ENCODE measurements at places on chromosomes 2 and 18.

DNA sequence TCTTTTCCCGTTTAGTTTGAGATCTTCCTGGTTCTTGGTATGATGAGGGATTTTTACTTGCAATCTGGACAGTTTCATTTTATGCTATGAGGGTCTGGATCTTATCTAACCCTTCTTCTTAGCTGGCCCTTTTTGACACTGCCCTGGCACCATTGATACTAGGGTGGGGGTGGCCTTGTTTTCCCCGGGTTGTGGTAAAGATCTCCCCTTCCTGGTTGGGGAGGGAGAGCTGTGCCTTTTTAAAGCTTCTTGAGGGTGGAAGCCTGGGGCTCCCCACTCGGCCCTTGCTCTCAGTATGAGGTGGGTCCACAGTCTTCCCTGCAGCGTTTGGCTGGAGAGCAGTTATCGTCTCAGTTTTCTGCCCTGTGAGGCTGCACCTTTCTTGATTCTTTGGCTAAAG lies 66.1 kb downstream of the ASB1 start:
- DNase-seq: no peak

GRCh38 chr2:212816267-212816666 lies 277.7 kb upstream of the ERBB4 start:
- DNase-seq: no peak

DNA sequence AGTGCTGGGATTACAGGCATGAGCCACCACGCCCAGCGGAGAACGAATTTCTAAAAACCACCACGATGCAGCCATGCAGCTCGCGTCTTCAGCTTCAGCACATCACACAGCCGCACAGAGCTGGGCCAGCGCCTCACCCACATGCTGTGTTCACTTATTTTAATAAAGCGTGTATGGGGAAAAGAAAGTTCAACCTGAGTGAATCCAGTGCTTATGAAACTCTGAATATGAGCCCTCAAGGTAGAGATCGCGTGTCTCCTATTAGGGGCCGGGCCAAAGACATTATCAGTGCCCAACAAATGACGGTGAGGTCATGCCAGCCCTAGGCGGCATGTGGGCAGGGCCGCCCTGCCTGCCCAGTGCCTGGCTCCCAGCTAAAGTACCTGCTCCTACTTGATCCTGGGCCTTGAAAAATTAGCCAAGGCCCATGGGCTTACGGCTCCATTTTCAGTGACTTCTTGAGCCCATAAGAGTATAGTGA lies 44.3 kb downstream of the SPRED2 start:
- DNase-seq: peak; percentile 40

GRCh38 chr2:44364604-44365003 lies 2.9 kb downstream of the CAMKMT start:
- no peak for DNase-seq

DNA sequence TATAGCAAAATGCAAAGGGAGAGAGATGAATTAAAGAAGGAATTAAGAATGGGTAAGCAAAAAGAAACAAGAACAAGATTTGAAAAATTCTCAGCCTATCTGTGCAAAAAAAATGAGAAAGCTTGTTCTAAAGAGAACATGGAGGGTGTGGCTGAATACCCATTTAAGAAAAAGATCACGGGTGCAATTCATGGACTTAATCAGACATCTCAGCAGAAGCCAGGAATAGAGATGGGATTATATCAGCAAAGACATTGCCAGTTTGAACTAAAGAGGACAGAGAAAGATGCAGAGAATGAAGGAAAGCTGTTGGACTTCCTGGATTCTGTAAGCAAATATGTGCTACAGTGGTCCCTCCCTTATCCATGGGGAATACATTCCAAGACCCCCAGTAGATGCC lies 115.6 kb downstream of the RTTN start:
- DNase-seq: no peak

DNA sequence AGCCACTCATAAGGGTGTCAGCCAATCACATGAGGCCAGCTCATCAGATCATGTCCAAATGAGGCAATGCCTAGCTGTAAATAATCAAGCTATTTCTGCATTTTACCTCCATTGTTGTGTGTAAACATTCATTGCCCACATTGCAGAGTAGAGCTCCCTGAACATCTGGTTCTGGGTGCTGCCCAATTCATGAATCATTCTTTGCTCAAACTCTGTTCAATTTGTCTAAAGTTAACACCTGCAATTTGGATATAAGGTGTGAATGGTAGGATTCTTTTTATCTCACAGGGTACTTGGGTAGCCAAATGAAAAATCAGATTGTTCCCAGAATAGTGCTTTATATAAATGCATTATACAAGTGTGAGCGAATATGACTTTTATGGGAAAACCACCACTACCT lies 345.5 kb upstream of the NT5C1B start:
- DNase-seq: no peak

GRCh38 chr2:177249038-177249437 lies 15.5 kb downstream of the NFE2L2 start:
- no peak for DNase-seq

GRCh38 chr2:38115216-38116032 lies 39.5 kb upstream of the CYP1B1 start:
- DNase-seq: peak; percentile 47

- DNase-seq: no peak
Observed at GRCh38 chr18:3596637-3597384, 146.8 kb downstream of the TGIF1 start.

DNA sequence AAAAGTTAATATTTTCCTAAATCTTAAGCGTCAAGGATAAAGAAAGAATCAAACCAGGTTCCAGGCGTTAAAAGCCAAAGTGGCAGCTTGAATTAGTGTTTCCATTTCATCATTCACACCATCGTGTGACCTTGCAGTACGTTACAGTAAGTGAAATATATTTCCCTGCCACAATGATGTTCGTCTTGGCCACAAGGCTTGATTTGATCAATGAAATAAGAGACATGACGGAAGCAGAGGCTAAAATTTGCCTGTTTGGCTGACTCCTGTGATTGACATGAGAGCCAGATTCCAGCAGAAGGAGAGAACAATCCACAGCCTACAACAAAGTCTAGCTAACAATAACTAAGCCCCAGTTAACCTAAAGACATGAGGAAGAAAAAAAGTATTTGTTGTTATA lies 62.0 kb downstream of the ASXL2 start:
- DNase-seq: no peak

DNA sequence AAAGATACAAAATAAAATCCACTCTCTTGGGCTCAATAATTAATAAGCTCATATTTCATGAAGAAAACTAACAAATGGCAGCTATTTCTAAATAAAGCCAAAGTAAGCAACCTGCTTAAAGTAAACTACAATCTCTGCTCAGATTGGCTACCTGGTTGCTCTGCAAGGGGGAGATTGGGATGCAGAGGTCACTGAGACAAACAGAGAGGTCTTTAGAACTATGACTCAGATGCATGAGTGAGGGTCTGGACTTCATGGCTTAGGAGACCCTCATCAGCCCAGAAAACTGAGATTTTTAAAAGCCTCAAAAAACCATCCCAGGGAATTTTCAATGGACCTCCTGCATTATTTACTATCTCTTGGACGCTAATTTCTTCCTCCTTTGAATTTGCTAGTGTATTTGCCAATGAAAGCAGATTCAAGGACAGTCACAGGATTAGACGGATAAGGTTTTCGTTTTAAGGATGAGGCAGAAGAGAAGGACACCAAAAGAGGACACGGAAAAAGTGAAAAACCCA lies 17.4 kb downstream of the CYTIP start:
- DNase-seq: no peak

GRCh38 chr2:55616551-55617174 lies 759 bp downstream of the PPP4R3B start:
- peak; percentile 9 for DNase-seq

DNA sequence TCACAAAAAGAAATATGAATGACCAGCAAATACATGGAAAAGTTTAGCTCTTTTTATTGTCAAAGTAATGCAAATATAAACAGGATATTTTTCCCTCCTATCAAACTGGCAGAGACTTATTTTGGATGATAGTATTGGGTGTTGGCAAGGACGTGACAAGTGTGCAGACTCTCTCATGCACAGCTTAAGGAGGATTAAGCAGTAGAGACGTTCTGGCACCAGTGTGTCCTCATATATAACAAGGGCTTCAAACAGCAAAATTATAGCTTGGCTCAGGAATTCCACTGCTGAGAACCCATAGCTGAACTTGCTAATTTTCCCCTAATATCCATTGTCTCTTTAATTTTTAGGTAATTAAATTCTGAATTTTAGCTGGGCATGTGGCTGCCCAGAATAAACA lies 114.4 kb downstream of the FAM124B start:
- DNase-seq: no peak

- no peak for DNase-seq
Observed at GRCh38 chr2:112092286-112093041, 37.4 kb downstream of the TMEM87B start.

- no peak for DNase-seq
Observed at GRCh38 chr18:31598021-31598805, 6.5 kb downstream of the TTR start.

DNA sequence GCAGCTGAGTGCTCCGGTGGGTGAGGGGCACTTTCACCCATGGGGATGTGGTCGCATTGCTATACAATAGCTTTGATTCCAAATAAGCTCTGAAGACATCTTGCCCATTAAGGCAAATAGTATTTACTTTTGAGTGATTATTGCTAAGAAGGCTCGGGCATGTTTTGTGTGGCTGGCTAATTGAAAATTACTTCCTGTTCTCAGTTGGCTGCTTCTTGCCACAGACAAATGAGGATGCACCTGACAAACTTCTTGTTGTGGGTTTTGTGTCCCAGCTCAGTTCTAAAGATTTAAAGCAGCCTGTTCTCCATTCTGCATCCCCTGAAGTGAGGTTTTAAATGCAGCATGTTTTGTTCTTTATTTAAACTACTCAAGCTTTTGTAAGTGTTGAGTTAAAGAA lies 88.3 kb downstream of the KCNS3 start:
- no peak for DNase-seq

DNA sequence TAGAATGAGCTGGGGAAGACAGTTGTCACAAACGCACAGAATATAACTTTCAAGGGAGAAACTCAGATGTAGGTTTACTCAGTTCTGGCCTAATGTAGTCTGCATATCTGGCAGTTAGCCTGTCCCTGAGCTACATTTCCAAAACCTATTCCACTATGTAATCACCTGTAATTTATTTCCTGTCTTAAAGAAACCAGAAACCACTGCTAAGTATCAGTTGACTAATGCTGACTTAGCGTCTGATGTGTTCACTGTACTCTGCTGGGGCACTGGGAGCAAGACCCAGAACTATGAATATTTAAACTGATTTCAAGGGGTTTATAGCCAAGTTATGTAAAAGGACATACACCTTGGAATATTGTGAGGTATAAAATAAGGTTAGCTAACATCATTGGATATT lies 1995.2 kb upstream of the PIK3C3 start:
- no peak for DNase-seq

DNA sequence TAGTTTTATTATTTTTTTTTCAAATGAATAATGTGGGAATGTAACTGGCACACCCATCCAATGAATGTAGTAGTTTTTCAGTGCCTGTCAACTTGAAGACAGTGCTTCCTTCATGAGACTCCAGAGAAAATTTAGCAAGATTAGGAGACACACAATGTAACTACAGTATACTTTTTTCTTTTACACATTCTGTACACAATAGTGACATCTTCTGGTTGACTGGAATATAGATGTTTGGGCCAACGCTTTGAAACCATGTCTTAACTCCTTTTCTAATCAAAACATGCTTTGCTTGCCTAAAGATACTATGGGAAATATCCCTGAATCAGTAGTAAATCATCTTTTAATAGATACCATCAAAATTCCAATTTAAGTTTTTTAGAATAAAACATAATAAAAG lies 229.5 kb upstream of the ZC3H15 start:
- no peak for DNase-seq

- DNase-seq: no peak
Observed at GRCh38 chr2:143217512-143218115, 88.4 kb downstream of the ARHGAP15 start.

DNA sequence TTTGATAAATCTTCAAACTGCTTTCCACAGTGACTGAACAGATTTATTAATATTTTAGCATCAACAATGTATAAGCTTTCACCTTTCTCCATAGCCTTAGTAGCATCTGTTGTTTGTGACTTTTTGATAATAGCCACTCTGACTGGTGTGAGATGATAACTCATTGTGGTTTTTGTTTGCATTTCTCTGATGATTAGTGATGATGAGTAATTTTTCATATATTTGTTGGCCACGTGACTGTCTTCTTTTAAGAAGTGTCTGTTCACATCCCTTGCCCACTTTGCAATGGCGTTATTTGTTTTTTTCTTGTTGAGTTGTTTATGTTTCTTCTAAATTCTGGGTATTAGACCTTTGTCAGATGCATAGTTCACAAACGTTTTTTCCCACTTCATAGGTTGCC lies 952.9 kb downstream of the TRIB2 start:
- no peak for DNase-seq

DNA sequence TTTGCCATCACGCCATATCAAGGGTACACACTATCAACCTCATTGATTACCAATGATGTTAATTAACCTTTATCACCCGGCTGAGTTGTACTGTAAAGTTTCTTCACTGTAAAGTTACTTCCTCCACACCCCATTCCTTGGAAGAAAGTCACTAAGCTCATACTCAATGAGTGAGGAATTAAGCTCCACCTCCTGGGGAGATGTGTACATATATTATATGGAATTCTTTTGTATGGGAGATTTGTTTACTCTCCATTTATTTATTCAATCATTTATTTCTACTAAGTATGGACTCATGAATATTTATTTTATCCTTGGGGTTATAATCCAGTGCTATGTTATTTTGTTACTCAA lies 56.8 kb downstream of the C2orf74 start:
- DNase-seq: no peak

DNA sequence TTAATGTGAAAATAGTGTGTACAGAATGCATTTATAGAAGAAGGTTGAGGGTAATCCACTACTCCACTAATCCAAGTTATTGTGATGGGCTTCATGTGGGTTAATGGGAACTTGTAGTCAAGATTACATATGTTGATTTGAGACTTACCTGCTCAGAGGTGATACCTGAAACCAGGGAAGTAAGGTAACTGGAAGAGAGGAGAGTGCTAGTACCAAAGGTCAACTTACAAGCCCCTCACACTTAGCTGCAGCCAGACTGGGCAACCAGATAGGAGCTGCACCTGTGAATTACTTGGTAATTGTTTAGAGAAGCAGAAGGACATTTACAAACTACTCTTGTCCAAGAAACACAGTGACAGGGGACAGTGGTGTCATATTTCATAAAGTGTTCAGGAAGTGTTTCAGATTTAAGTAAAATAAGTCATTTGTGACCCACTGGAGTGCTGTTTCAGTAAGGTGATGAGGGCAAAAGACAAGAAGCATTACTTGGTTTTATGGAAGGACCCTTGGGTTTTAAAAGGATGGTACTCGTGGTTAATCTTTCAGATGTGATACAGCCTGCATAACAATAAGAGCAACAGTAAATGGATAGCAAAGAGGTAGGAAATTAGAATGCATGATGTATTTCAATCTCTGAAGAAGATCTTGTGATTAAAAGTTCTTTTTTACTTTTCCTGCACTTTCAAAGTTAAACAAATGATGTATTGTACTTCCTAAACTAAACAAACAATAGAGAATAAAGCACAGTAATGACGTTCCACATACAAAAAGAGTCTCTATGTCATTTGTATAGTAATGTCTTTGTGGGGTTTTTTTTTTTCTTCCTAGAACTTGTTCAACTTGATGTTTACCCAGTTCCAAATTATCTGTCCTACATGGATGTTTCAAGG lies 189.3 kb downstream of the PHLPP1 start:
- DNase-seq: no peak

- no peak for DNase-seq
Observed at GRCh38 chr2:23524261-23524706, 139.3 kb downstream of the KLHL29 start.

Measured in GM12891 (cell line).